NCI-H2171 treated with DMSO at 0.1 percent for 48 hours (cell line): ENCODE measurements at places on chromosomes 7 and 10.

DNA sequence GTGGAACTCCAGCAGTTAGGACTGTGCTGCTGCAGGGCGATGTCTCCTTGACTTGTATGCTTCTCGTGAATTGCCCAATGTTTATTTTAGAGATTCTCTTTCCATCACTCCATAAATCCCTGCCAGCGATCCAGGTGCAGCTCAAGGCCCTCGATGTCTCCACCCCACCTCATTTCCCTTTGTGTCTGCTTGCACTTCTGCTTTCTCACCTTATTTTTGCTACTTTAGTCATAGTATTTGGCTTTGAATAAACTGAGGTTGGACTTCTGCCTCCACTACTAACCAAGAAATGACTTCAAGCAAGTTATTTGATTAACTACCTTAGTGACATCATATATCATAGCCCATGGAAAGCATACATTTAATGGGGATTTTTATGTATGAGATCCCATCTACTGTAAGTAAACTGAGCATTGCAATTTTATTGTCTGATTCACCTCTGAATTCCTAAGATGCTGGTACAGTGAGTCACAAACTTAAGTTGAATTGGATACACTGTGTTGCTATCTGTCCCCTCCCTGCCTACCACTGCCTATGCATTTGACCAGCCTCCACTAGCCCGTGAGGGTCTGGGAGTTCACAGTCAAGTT, 255.8 kb downstream of the ABCA13 start:
- no peak for DNase-seq

GRCh38 chr7:129875160-129875559, 77.6 kb downstream of the UBE2H start:
- DNase-seq: no peak

DNA sequence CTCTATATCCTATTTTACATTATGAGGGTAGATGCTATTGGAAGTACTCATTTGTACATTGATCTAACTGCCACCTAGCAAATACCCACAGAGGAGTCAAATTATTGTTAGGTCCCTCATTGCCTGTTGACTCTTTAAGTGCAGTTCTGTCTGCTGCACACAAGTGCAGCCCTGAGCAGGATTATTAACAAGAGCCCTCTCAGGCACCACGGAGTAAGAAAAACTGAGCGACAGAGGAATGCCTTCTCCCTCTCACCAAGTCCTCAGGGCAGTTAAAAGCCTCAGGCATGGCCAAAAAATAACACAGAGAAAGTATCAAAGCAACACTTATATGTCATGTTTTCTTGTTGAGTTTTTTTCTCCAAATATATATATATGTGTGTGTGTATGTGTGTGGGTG, 340.0 kb upstream of the NRG3 start:
- no peak for DNase-seq

- no peak for DNase-seq
Measured at GRCh38 chr7:75611557-75612178, 119.5 kb downstream of the SPDYE5 start.

- no peak for DNase-seq
Measured at GRCh38 chr7:151888079-151889067, 11.5 kb upstream of the PRKAG2 start.

DNA sequence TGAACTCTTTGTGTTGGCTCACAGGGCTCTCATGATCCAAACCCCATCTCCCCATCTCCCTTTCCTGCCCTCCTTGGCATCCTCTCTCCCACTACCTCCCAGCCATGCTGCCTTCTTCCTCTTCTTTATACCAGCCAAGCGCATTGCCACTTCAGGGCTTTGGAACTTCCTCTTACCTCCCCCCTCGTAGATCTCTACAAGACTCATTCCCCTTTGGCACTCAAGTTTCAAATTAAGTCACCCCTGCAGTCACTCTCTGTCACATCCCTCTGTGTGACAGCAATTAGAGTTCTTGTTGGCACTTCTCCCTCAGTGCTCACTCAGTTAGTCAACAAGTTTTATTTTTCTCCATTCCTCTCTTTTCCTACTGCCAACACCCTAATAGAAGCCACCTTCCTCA, 20.8 kb upstream of the NRP1 start:
- no peak for DNase-seq

- DNase-seq: no peak
Measured at GRCh38 chr10:100890141-100890672, 22.6 kb upstream of the SLF2 start.

DNA sequence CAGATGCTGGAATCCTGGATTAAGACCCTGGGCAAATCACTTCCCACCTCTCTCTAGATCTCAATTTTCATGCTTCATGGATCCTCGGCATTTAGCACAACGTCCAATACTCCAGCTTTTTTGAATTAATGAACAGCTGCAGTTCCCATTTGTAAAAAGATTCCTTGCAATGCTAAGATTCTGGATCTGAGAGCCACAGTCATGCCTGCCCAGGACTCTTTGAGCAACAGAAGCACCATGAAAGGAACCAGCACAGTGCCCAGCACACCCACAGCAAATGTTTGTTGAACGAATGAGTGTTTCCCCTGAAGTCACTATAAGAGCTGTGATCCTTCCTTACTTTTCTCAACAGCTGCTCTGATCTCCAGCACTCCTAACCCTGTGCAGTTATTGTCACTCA, 20.8 kb upstream of the DDIT4 start:
- DNase-seq: no peak

DNA sequence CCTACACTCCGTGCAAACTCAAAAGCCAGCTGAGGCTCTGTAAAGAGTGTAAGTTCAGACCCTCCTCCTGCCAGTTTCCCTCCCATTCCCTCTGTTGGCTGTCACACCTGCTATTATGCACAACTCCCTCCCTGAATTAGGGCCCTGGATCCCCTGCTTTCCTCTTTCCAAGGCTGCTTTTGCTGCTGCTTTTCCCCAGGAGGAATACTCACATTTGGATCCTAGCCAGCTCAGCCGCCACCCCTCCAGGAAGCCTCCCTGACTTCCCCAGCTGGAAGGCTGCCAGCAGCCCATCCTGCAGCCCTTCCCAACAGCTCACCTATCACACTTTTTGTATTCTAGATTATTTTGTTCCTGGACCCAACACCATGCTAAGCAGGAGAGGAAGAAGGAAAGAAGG, 40.9 kb upstream of the WDR11 start:
- DNase-seq: peak; percentile 73

DNA sequence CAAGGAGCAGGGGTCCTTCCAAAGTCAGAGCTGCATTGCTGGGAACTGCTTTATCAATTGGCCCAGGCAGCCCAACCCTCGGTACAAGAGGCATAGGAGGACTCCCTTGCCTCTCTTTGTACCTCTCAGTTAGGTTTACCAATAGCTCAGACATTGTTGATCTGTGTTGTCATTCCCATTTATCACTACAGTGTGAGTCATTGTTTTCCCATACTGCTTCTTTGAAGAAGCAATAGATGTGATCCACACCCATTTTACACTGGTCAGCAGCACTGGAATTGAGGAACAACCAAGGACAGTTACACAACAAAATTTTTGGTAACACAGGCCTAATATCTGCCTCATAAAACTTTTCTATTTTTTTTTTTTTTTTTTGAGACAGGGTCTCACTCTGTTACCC, 307.2 kb downstream of the SNX13 start:
- DNase-seq: no peak

DNA sequence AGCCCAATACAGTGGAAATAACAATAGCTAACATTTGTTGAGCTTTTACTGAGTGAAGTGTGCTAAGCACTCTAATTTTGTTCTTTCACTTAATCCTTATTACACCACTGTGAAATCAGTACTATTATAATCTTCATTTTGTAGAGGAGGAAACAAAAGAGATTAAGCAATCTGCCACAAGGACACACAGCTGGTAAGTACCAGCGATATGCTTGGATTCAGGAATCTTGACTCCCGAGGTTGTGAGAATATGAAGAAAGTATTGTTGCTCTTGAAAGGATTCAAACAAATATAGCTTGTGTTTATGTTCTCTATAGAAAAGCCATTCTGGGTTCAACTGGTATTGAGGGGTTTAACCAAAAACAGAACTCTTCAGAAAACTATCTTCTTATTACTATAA, 93.7 kb upstream of the HECTD2 start:
- DNase-seq: no peak

DNA sequence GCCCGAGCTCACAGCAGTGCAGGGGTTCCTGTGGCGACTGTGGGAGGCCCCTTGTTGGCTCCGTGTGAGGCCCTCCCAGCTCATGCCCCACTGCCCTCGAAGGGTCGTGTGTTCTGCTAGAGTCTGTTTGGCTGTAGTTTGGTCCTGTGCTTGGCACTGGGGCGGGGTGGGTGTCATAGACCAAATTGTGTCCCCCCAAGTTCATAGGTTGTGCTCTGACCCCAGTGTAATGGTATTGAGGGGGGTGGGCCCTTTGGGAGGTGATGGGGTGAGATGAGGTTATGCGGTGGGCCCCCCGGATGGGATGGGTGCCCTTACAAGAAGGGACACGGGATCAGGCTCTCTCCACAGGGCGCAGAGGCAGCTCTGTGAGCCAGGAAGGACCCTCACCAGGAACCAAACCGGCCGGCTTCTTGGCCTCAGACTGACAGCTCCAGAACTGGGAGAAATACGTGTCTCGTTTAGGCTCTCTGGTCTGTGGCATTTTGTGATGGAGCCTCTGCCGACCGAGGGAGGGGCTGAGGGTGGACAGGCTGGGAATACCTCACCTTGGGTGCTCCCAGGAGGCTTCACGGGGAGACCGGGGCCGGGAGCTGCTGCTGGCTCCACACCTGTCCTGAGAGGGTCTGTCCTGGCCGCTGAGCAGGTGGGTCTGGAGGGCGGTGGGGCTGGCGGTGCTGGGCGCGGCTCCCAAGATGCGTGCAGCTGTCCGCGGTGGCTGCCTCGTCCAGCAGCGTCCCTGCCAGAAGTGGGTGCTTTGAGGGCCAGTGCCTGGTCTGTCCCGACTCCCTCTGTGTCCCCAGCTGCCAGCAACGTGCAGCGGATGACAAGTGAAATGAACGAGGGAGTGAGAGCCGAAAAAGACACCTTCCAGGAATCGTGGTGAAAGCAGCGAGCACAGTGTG, 89.4 kb downstream of the INPP5A start:
- no peak for DNase-seq
